ENCODE measurements at places on chromosomes 5 and 9.

DNA sequence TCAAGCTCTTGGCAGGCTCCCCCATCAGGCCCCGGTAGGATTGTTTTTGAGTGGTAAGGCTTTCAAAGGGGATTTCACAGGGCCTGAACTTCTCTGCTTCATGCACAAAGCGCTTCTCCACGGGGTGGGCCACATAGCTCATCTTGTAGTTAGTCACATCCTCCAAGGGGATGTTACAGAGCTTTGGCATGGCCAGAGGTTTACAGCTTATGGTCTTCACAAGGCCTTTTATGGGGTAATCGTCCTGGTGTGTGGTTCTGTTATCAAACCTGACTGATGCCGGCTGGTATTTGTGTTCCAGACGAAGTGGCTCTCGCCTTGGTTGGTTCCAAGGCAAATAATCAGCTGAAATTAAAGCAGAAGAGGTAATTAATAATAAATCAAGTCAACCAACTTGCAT is 104.3 kb downstream of the SAXO1 start:
- DNase-seq, result no peak

DNA sequence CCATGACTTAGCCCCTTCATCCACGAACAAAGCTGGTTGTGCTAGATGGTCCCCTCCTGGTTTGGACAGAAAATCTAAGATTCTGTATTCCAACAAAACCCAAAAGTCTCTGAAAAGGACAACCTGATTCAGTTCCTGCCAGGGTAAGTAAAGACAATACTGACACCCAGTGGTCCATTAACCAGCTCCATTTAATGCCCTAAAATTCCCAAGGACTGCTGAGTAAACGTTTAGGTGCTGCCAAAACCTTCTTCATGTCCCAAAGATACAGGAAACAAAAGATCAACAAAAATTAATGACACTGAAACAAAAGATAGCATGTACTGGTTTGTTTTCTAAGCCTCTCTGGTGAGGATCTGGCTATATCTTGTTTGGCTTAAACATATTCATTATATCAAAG is 25.3 kb upstream of the PPP1R2B start:
- DNase-seq, result peak; percentile 82

DNA sequence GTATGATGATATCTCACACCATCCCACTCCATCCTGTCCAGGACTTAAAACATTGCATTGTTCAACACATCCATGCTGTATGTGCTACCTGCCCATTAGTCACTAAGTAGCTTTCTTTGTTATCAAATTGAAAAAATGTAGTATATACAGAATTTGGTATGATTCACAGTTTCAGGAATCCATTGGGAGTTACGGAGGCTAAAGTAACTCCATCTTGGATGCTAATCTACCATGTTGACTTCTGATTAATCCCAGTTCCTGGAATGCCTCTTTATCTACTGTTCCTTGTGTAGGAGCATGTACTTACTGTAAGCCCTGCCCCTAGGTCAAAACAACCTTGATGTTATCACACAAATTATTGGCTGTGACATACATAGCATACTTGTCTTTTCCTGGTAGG is 38.9 kb upstream of the FOXB2 start:
- no peak for DNase-seq

DNA sequence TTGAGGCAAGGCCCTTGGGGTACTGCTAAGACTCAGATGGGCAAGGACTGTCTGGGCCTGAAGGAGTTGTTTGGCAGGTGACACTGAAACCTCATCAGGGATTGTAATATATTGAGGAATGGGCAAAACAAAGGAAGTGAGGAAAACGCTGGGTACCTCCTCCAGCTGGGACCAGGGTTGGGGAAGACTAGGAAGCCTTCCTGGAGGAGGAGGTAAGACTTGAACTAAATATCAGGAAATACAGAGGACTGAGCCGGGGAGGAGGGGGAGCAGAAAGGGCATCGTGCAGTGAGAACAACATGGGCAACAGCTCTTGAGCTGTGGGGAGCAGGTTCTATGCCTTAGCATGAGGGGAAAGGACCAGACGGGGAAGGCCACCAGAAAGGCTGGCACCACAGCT is 144.0 kb downstream of the GABBR2 start:
- no peak for DNase-seq

DNA sequence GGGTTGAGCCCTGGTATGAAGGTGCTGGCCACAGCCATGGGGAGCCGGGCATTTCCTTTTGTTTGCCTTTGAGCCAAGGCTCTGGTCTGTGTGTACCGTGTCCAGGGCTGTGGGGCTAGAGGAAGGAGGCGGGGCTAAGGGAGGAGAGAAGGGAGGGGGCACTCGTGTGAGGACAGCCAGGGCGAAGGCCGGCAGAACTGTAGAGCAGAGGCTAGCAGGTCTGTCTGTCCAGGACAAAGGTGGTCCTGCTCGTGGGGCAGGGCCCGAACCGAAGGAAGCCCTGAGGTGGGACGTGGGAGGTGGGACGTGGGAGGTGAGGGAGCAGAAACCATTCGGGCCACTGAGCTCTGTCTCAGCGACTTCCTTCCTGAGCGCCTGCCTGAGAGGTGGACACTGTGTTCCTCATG is 41.3 kb upstream of the TESK1 start:
- peak; percentile 33 for DNase-seq

GRCh38 chr9:89844075-89844474 is 239.3 kb downstream of the GADD45G start:
- DNase-seq, result no peak

DNA sequence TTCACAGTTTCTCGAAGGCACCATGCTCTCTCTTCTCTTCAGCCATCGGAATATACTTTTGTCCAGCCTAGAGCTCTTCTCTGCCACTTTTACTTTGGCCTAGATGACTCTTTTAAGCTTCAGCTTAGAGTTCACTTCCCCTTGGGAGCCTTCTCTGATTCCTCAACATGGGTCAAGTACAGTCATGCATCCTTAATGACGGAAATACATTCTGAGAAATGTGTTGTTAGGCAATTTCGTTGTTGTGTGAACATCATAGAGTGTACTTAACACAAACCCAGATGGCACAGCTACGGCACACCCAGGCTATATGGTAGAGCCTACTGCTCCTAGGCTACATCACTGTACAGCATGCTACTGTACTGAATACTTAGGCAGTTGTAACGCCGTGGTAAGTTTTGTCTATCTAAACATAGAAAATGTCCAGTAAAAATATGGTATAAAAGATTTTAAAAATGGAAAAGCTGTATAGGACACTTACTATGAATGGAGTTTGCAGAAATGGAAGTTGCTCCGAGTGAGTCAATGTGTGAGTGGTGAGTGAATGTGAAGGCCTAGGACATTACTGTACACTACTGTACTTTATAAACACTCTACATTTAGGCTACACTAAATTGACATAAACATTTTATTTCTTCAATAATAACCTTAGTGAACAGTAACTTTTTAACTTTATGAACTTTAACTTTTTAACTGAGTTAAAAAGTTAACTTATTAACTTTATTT is 15.1 kb upstream of the TNFSF15 start:
- DNase-seq, result no peak

GRCh38 chr5:463952-464351 is 21.0 kb downstream of the EXOC3 start:
- DNase-seq, result no peak

- no peak for DNase-seq
Measured at GRCh38 chr5:167995844-167996425, 295.5 kb upstream of the WWC1 start.

GRCh38 chr5:96881511-96882115 is 5.3 kb downstream of the ERAP2 start:
- DNase-seq, result no peak

GRCh38 chr9:512555-513272 is 298.0 kb downstream of the DOCK8 start:
- DNase-seq, result no peak

DNA sequence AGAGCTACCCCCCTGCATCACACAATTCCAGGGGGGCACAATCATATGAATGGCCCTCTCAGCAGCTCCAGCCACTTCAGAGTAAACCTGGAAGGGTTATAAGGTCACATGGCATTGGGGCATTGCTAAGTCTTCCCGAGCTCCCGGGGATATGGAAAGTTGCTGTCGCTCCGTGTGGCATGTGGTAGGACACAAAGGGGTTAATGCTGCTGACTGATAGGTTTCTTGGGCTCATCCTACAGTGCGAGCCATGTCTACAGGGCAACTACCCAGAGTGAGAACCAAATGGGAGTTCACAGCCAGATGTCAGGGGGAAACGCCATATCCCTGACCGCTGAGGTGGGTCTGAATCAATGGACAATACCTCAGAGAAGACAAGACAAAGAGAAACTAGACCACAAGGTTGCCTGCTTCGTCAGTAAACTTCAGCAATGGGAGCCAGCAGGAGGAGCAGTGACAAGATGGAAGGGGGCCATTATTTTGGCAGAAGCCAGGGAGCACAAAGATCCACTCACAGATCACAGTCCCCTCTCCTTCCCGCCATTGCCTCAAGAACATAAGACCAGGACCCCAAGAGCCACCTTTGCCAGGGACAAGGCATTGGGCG is 52.4 kb upstream of the SHISAL2B start:
- DNase-seq, result no peak

DNA sequence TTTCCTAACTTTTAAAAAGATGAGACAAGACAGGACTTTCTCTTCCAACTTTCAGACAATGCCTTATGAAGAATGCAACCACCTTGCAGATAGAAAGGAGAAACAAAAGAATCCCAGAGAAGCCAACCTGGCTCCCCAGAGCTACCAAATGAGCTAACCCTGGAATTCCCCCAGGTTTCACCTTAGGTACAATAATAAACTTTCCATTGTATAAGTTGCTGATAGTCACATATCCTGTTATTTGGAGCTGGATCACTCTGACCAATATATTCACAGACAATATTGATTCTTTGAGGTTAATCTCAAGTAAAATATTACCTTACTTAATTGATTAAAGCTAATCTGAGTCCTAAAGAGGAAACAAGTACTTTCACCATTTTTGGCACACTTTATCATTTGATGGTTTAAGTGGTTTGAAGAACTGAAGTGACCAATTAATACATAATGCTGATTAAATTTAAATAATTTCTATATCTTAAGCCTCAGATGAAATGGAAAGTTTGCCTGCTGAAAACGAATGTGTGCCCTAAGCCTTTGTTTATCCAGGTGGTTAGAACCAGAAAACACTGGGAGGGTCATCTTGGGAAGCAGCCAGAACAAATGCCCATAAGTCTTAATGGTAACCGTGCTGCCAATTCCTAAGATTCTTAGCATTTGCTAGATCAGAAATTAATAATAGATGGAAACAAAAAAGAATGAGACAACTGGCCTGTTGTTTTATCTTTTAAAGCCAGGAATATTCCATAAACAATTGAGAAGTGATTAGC is 159.6 kb upstream of the SLC12A2 start:
- DNase-seq, result no peak

GRCh38 chr5:150431574-150431973 is 18.0 kb downstream of the RPS14 start:
- DNase-seq, result no peak

GRCh38 chr5:178209334-178210072 is 5.2 kb downstream of the HNRNPAB start:
- no peak for DNase-seq

DNA sequence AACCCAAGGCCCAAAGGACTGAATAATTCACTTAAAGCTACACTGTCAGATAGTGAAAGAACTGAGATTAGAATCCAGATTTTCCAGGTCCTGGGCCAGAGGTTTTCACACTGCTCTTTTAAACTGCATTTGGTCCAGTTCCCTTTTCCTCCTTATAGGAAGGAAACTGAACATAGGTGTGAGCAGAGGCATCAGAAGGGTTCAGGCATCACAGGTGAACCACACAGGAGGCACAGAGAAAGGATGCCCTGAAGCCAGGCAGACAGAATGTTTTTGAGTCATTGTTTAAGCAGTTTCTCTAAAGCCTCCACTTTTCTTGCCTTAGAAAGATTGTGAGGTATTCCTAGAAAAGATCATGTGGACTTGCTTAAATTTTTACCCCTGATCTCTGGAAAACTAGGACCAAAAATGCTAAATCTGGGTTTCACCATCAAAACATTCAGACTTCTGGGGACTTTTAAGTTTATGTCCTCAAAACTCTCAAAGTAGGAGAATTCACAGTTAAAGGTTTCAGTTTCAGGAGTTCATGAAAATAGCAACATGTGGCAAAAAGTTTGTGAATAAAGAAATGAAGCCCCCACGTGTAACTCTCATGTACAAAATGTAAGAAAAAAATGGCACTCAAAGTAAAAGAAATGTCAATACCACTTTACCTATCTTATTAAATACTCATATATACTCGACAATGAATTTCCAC is 386.1 kb downstream of the NTRK2 start:
- no peak for DNase-seq

DNA sequence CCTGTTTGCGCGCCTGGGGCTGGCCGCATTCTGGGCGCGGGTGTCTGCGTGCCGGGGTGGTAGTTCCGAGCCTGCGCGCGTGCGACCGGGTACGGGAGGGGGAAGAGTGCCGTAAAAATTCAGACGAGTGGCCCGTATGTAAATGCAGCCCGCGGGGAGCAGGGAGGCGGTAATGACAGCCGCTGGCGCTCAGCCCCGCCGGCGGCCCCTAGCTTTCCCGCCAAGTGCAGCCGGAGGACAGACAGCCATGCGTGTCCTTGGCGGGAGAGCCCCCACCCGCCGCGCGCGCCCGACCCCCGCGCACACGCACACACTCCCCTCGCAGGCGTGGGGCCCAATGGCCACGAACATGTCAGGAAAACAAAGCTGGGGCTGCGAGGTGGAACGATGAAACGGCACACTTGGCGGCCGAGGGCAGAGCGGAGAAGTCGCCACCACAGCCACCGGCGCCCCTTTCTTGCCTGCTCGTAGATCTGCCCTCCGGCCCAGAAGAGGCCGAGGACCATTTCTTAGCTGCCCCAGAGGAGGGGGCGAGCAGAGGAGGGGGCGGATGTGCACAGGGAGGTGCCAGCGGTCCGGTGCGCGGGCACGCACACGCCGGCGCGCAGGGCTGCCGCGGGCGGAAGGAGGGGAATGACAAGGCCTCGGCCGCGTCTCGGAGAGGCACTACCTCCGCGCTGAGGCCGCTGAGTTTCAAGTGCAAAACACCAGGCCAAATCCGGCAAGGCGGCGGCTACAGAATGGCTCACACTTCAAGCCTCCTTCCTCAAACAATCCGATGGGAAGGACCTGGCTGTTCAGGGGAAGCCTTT is 208.4 kb downstream of the MEF2C start:
- DNase-seq, result peak; percentile 45

DNA sequence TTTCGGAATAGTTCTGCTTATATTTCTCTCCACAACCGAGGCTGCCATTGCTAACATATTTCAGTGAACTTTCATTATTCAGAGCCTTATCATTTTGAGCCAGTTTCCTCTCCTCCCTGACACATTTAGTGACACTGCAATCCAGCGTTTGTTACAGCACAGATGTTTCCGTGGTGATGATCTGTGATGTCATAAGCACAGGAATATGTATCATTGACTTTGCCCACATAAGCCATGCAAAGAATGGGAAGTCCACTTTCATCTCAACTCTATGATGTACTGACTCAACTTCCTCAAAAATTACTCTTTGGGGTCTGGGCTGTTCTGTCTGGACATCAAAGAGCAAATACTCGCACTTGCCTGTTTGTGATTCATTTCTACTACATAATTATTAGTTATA is 291.8 kb downstream of the EBF1 start:
- DNase-seq, result no peak

- no peak for DNase-seq
Measured at GRCh38 chr5:159783726-159784247, 132.5 kb upstream of the ADRA1B start.
